ENCODE measurements at places on chromosomes 2 and 18. TPM values are rescaled to one million over a fixed set of nuclear protein-coding genes. Genes with fewer than 3 reads are reported as not detected.

Gene STAT4
- 1.6 TPM for total RNA-seq

Gene MC4R
- not detected for total RNA-seq

Gene AGXT
- total RNA-seq: not detected

Gene CYS1
- 1.6 TPM for total RNA-seq

Gene SPAG16
- 41.7 TPM for total RNA-seq

Gene ELAC1
- total RNA-seq: 6.9 TPM

Gene SERPINB13
- not detected for total RNA-seq

DNA sequence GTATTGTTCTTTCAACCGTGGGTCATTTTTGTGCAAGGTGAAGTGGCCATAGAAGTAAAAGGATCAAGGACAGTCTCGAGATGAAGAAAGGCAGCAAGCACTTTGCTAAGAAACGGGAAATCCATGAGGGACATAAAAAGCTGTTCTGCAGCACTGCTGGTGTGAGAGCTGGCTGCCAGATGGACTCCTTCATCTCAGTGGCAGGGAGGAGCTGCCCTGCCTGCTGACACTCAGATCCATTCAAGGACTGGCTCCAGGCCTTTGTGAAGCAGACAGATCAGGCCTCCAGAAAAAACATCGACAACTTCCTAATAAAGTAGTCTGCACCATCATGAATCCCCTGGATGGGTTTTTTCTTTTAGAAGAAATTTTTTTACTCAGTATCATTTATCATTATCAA is 29.5 kb downstream of the RMC1 start:
- no peak for DNase-seq

DNA sequence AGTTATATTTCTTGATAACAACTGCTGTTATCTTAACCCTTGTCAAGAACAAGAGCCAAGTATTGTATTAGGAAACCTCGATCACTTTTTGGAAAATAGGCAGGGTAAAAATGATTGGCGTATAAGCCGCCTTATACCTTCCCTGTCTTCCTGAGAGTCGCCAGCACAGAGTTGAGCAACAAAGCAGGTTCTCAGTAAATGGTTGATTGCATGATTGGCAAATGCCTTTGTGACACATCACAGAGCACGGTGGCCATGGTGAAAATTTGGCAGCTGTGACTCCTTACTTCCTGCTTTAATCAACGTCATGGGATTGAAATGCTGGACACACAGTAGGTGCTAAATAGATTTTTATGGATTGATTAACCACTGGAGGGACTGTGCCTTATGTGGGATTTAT is 3.9 kb upstream of the KLHL29 start:
- no peak for DNase-seq

DNA sequence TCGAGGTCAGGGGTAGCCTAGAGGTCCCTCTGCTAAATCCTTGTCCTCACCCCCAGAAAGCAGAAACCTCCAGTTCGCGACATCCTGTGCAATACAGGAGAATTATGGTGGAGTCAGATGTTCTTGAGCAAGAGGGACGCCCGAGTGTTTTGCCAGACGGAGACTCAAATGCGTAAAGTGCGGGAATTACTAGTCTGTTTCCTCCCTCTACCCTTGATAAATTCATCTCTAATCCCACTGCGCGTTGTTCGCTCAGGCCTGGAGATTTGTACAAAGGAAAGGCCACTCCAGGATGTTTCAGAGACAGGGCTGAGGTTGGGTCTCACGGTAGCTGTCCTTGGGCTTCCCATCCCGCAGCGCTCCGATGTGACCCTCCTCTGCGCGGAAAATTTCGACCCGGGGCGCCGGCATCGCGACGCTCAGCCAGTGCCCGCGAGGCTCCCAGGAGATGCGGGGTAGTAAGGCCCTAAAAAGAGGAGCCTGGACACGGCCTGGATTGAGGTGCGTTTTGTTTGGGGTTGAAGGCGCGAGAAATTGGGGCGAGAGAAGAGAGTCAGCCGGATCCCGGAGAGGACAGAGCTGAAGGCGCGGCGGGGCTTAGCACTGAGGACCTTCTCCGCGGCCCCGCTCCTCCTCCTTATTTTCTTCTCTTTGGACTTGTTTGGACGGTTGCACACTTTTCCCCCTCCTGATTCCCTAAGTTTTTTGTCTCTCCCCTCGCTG is 2.6 kb upstream of the NEUROD1 start:
- DNase-seq: no peak

DNA sequence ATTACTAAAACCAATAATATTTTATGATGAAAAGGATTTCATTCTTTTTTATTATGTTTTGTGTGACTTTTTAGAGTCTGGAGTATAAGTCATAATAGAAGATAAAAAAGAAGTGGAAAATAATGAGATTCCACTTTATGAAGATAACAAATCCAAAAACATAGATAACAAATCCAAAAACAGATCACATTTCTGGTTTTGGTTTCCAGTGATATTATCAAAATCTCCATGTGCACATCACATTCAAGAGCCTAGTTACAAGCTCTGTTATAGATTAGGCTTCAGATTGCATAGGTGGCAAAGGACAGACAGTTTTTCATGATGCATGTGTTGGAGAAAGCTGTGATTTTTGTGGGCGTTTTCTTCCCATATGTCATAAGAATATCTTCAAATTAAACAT is 648.2 kb downstream of the STK39 start:
- DNase-seq: no peak

GRCh38 chr2:140990416-140990815 is 1140.4 kb downstream of the LRP1B start:
- no peak for DNase-seq

DNA sequence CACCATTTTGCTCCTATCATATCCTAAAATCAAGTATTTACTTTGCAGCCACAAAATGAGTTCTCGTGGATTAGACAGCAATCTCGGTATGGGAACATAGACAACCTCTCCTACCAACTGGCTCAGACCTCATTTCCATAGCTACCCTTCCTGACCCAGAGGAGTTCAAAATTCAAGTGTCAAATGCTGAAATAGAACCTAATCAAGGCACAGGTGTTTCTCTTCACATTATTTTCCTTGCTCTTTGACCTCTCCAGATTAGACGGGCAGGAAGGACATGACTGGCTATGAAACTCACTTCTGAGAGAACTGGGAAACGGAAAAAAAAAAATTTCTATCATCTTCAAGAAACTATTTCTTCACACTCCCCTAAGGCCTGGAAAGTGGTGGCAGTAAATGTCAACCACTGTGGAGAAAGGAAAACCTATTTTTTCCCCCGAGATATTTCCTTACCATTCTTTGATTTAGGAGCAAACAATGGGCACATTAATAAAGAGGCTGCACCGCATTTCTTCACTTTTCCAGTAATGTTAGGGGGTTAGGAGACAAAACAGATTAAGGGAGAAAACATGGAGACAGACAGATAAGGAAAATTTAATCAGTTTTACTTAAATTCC is 63.6 kb upstream of the DTNB start:
- DNase-seq: no peak

DNA sequence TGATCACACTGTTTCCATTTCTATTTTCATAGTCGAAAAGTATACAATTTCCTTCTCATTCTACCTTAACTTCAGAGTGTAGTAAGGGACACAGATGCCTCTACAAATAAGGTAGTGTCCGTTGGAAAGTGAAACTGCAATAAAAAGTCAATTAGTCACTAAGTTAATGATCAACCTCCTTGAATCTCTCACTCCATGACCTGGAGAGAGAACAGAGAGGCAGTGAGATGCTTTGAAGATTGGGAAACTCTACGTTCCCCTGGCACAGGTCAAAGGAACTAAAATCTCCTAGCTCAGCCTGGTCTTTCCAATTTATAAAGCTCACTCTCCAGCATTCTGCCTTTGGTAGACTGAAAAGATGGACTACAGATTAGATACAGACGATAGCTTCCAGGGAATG is 153.8 kb upstream of the ACAA2 start:
- no peak for DNase-seq

GRCh38 chr18:47997338-47997780 is 66.9 kb upstream of the SMAD2 start:
- DNase-seq: no peak

GRCh38 chr18:35010993-35011392 is 30.2 kb upstream of the MAPRE2 start:
- DNase-seq: no peak

DNA sequence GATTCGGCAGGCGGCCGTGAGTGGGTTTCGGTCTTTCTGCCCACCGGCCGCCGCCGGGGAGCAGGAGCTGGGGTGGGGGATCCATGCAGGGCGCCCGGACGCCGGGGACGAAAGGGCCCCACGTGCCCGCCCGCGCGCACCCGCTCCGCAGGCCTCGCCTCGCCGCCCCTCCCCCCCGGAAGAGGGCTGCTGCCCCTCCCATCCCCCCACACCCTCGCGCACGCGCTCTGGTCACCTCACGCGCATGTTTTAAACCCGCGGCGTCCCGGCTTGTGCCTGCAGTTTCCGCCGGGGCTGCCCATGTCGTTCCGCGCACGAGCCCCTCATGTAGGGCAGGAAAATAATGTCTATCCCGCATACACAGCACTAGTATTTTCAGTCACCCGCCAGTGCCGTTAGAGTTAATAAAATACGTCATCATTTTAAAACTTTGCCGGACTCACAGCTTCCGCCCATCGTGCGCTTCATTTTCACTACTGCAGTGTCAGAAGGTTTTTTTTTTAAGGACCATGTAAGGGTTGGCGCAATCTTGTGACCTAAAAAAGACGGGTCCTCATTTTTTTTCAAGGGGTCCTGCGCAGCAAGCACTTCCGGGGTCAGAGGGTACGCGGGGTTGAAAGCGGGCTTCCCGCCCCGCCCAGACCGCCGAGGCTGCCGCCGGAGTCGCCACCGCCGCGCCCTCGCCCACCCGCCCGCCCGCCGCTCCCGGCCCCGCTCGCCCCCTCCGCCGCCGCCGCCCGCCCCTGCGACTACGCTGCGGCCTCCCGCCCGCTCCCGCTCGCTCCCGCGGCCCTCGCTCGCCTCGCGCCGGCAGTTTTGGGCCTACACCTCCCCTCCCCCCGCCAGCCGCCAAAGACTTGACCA is at the start of gene PCBP1:
Gene PCBP1 (plus strand): TSS at position 640 of the 864 bp plus-strand sequence. CDS start 267 bp downstream, outside the sequence.
- peak; percentile 92 for DNase-seq

DNA sequence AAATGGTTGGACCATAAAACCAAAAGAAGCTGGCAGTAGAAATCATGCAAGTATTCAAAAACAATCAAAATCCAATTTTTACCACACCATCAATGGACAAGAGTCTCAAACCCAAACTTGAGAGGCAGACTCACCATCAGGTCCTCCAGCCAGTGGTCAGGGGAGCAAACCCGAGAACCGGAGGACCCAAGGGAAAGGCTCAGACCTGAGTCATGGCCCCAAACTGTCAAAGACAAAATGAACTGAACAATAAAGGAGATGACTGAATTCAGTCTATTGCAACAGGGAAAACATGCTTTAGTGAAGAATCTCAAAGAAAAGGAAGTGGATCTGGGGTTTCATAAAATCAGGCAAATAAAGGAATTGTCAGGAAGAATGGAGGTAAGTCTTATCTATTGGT is 150.7 kb upstream of the MGAT5 start:
- no peak for DNase-seq

GRCh38 chr2:4791488-4791887 is 900.7 kb upstream of the SOX11 start:
- DNase-seq: no peak

DNA sequence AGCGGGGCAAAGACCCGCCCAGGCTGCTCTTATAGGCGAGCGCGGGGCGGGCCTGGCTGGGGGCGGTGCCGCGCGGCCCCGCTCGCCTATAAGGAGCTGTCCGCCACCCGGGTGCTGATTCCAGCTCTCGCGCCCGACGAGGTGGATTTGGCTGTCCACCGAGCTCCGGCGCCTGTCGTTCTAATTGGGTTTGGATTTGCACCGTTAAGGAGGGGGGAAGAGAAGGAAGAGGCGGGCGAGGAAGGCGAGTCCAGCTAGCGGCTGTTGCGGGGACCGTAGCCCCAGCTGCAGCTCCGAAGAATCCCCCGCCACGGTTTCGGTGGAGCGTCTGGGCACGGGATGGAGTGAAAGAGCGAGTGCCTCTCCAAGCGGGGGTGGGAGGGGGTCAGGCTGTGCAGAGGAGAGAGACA is at the start of gene CNTNAP5:
Gene CNTNAP5 (plus strand): TSS at position 117 of the 410 bp plus-strand sequence. CDS start 364 bp downstream, outside the sequence.
- DNase-seq: no peak

GRCh38 chr2:15668611-15669305 is 77.1 kb downstream of the DDX1 start:
- no peak for DNase-seq

- no peak for DNase-seq
Observed at GRCh38 chr2:65574993-65575392, 142.6 kb upstream of the SPRED2 start.

- no peak for DNase-seq
Observed at GRCh38 chr2:110852541-110853263, 120.3 kb downstream of the ACOXL start.

GRCh38 chr2:177572236-177572671 is 179.7 kb downstream of the AGPS start:
- no peak for DNase-seq

DNA sequence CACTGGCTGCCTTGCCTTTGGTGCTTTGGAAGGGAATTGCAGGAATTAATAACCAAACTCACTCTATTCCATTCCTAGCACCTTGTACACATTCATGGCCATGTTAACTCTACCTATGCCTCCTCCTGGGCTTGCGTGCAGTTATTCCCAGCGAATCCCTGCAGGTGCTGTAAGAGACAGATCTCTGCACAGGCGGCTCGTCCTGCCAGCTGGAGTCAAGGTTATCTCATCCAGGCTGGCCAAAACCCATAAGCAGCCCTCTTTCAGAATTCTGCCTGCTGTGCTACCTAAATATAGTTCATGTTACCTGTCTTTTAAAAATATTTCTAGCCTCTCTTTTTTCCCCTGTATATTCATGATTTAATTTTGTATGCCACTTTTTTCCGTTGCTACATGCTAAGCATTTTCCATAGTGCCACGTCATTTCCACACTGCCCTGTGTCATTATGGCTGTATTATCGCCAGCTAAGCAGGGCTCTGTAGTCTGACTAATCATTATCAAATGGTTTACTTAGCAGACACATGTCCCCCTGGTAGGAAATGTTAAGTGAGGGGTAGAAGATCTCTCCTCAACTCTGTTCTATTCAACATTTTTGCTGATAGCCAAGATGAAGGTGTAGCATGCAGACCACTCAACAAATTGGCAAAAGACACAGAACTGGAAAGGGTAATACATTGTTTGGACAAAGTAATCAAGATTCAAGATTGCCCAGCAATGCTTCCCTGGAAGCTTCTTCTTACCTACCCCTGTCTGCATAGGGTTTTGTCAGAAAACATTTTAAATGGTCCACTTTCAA is 79.7 kb upstream of the TAF1B start:
- DNase-seq: peak; percentile 7

DNA sequence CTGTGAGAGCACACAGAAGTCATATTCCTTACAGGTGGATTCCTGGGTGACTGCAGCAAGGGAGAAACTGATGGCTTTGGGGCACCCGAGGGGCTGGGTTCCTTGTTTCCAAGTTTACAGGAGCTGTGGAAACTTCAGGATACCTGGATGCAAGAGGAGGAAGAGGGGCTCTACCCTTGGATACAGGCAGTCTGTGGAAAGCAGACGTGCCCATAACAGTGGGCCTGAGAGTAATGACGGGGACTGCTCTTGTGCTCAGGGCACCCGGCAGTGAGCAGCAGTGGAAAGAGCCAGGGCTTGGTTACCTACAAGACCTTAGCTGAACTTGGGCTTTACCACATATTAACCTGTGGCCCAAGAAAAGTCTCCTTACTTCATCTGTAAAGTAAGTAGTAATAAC is 102.2 kb upstream of the TGFA start:
- DNase-seq: no peak
